RPMI7951 (cell line): ENCODE measurements at places on chromosomes 1 and 21.

- peak; percentile 8 for DNase-seq
Observed at GRCh38 chr1:58649555-58649954, 50.3 kb downstream of the MYSM1 start.

DNA sequence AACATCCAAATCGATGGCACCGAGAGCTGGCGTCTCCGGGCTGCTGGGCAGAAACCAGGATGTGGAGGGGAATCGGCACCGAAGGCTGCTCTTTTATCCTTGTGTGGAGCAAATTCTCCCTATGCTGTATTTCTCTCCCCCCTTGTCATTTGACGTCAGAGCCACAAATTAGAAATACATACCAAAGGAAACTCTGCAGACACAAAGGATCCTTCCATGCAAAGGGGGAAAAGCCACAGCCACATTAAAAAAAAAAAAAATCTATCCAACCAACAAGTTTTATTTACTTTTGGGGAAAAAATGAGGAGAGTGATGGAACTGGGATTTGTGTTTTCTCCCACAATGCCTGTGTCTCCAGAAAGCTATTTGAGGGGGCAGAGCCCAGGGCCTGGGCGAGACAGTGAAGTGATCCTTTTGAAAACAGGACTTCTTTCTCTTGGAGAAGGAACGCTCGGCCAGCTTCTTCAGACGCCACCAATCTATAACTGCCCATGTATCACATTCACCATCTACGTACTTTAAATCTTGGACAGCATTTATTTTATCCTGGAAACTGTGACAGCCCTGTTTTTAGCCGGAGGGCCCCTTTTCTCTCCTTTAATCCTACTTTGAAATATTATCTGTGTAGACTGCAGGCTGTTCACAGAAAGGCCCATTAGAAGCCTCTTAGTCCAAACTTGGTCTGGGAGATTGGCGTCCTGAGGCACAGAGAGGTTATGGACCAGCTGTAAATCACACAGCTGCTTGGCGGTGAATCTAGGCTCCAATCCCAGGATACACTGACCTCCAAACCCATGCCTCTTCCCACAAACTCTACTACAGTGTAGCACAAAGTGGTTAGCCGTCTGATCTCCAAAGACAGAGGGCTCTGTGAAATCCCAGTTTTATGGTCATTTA is 4.5 kb downstream of the KANK4 start:
- DNase-seq: peak; percentile 39

GRCh38 chr1:47388030-47388890 is 27.8 kb upstream of the FOXE3 start:
- no peak for DNase-seq

DNA sequence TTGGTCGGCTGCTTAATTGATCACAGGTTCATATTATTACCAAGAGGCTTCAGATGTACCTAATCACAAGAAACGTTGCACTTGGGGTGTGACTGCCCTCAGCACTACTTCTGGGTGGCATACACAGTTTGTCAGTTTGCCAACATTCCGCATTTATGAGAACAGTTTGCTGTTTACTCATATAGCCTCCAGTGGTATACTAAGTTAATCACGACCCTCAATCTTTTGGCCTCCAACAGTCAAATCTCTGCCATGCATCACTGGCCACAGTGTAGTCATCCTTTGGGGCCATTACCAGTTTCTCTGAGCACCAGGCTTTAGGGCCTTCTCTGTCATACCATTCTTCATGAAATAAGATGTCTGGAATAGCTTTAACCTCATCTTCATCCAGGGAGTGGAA is 62.8 kb upstream of the BCL9 start:
- peak; percentile 27 for DNase-seq

DNA sequence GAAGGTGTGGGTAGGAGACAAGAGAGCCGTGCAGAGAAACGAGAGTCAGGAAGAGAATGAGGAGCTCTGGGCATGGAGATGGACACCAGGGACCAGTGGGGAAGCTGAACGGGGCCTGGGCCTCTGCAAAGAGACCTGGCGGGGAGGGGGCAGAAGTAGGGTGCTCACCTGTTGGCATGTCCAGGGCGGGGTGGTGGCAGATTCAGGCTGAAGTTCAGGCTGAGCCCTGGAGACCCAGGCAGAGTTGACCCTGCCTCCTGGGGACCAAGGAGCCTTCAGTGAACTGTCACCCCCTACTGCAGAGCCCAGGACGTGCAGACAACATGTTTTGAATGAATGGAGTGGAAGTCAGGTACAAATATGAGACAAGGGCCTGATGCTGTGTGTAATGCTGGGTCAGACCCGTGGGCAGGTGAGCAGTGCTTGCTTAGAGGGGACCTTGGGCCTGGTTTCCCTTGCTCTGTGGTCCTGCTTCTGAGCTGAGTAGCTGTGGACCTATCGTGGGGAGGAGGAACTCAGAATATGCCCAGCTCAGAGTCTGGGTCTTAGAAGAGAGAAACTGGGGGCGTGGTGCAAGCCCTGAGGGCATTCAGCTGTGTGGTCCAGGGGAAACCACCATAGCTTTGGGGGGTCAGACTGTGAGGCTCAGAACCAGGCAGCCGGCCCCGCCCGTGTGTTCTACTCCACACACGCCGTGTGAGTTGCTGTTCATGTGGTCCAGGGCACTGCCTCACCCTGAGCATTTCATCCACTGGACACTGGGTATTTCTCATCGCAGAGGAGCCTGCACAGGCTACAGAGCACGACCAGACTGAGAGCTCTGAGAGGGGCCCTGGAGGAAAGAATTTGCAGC is 21.3 kb upstream of the UMODL1 start:
- peak; percentile 38 for DNase-seq

GRCh38 chr1:43270421-43271095 is 775 bp downstream of the TMEM125 start:
- no peak for DNase-seq

GRCh38 chr1:35264871-35265270 is 3.6 kb upstream of the ZMYM4 start:
- peak; percentile 92 for DNase-seq

GRCh38 chr1:183273300-183273699 is 87.2 kb downstream of the LAMC2 start:
- peak; percentile 66 for DNase-seq

DNA sequence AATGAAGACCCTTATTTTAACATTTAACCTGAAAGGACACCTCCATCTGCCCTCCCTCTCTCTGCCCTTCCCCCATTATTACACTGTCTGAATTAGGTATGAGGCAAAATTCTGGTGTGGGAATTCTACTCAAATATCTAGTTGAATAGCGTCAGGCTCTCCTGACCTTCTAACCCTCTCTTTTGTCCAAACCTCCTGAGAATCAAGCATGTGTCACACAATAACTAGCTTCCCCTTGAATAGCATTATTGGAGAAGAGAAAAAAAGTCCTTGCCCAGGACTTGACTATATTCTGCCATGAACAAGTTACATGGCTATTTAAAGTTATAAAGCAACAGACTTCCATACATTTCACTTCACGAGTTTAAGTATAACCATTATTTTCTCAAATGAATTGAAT is 35.5 kb downstream of the USH2A start:
- no peak for DNase-seq

DNA sequence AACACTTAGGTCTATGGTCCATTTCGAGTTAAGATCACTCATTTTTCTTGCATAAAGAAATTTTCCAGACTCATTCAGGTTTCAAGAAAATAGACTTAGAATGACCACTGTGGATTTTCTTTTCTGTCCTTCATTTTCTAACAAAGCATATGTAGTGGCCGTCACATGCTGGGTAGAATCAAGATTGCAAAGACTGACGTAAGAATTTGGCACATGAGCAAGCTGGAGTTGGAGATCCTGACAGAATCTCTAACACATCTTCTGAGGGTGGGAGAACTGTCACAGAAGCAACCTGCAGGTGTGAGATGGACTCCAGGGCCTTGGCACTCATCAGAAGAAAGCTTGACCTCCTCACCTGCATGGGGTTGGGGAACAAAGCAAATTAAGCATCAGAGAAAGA is 28.6 kb downstream of the KIF26B start:
- no peak for DNase-seq

GRCh38 chr1:184768467-184768866 is 13.8 kb upstream of the EDEM3 start:
- DNase-seq: no peak
